Activated CD4-positive, alpha-beta T cell treated with anti-CD3 and anti-CD28 coated beads for 48 hours (primary cell): ENCODE measurements at places on chromosomes 12 and 14.

- DNase-seq, result peak; percentile 22
These were observed 29.3 kb downstream of the SLC7A8 start for GRCh38 chr14:23153851-23154796.

- no peak for DNase-seq
These were observed 49.4 kb downstream of the BICD1 start for GRCh38 chr12:32155961-32156529.

DNA sequence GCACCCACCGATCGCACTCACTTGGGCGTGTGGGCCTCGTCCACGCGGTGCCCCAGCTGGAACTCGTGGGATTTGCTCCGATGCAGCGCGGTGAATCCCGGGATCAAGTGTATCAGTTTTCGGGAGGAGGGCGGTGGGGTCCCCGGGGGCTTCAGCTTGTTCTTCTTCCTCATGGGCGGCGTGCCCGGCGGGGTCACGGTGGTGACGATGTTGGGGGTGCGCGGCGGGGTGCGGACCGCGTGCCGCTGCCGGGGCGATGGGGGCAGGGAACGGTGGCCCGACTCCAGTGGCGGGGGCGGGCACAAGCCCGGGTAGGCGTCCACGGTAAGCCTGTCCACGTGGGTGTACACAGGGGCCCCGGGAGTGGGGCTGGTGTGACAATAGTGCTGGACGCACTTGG is 207.8 kb downstream of the KSR2 start:
- no peak for DNase-seq

DNA sequence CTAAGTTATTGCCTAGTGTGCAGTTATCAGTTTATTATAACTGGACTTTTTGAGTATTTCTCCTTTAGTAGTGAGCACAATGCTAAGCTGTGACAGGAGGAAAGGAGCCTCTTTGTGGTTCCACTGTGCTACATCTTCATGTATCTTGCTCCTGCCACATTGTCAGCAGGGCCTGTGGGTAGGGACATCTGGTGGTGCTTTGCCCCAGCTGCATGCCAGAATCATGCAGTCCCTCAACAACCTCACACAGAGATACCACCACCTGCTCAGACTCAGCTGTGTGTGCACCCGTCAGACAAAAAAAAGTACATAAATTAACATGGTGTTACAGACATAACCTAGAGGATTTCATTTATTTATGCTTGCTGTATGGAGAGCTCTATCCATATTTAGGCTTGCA is 51.1 kb downstream of the MIS18BP1 start:
- DNase-seq, result peak; percentile 22

GRCh38 chr12:89334548-89335169 is 17.6 kb downstream of the DUSP6 start:
- DNase-seq, result no peak

DNA sequence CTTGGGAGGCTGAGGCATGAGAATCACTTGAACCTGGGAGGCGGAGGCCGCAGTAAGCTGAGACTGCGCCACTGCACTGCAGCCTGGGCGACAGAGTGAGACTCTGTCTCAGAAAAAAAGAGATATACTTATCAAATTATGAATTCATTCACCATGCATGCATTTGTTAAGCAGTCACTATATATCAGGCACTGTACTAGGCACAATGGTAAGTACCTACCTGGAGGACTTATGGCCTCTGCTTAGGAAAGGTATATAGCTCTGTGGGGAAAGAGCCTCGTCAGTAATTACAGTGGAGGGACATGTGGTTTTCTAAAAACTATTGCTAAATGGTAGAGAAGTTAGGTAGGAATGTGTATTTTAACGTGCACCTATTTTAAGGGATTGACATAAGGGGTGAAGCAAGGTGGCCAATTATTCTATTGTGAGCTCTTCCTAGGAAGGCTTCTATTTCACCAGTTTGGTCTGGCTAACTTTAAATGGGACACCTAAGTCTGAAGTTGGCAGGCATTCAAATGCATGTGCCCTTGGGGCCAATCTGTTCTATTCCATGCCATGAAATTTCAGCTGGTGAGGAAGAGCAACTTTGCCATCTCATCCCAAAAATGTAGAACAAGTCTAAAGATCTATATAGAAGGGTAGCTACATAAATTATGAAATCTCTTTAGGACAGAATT is 15.0 kb downstream of the TCP11L2 start:
- DNase-seq, result no peak

- DNase-seq, result no peak
These were observed 22.2 kb downstream of the LRRIQ1 start for GRCh38 chr12:85058339-85058738.

DNA sequence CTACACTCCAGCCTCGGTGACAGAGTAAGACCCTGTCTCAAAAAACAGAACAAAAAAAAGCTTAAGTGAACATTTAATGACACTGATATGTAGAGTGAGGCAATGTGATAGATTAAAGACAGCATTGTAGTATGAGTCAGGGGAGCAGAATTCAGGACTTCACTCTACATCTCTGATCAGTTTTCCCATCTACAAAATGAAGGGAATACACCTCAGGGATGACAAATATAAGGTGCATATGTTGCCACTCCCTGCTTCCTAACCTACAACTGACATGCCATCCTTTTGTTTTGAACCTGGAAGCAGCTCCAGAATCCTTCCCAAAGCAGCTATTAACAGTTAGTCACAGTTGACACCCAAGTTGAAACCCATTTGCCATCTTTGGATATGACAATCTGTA is 30.9 kb upstream of the STRN3 start:
- no peak for DNase-seq

- no peak for DNase-seq
These were observed 183.8 kb downstream of the PAX9 start for GRCh38 chr14:36845356-36846012.

DNA sequence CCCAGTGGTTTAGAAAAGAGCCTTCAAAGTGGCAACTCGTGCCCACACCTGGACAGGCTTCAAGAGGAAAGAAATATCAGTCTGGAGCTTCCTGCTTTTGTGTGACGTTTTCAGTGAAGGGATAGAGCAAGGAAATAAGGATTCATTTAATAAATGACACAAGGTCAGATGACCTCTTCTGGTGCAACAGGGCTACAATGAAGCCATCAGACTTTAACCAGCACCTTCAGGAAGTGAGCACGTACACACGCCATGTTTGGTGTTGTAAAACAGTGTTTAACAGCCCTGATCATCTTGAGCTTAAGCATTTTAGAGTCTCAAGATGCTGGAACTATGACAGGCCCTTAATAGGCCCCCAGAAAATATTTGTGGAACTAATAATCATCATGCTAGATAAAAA is 59.1 kb downstream of the CCDC60 start:
- no peak for DNase-seq

DNA sequence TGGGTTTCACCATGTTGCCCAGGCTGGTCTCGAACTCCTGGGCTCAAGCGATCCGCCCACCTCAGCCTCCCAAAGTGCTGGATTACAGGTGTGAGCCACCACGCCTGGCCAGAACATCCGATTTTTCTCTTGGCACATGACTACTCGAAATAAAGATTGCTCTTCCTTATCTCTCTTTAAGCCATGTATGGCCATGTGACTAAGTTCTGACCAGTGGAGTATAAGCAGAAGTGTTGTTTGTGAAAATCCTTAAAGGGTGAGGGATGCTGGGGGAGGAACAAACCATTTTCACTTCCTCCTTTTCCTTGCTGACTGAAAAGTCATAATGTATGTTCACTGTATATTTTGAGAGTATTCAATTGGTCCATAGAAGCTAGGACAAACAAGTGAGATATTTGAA is 50.7 kb upstream of the ATF7IP start:
- DNase-seq, result no peak

DNA sequence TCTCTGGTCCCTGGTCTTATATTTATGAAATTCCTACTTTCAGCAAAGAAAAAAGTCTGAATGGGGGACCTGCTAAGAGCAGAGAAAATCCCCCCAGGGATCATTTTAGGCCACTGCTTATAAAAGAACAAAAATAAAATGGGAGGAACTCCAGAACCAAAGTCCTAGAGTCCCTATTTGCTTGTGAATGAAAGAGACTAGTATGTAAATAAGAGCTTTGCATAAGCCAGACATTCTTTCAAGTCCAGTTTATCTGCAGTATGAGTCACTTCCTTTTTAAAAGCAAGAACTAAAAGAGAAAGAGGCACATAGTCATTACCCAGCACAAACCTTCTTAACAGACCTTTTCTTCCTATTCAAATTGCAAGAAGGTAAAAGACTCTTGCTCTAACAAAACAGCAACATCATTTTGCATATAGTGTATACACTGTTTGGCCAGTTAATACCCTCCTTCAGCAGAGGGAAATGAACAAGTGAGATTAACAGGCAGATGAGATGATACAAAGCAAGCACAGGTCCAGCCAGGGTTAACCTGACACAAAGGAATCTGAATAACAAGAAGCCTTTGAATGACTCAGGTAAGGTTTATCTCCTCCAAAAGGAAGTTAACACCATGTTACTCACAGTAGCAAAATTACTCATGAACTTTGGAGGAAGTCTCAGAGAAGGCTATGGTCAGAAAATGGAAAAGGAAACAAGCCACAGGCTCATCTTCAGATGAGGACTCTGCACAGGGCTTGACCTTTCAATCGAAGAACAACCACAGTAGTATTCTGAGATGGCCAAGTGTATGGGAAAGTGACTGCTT is 87.3 kb downstream of the PHLDA1 start:
- DNase-seq, result peak; percentile 36

DNA sequence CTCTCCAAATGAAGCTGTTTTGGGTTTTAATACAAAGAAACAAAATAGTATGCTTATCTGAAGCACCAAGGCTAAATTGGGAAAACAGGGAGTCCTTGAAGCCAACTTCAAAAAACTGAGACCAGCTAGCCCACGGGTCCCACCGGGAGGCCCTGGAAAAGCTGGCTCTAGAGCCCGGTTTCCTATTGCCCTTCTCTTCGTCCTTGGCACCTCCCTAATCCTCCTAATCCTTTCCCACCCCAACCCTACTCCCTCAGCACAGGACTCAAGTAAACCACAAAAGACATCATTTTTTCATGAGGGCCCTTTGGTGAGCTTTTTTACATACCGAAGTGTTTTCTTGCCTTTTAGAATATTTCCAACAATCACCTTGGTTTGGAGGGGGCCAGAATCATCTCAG is 11.3 kb downstream of the LRRC74A start:
- no peak for DNase-seq

DNA sequence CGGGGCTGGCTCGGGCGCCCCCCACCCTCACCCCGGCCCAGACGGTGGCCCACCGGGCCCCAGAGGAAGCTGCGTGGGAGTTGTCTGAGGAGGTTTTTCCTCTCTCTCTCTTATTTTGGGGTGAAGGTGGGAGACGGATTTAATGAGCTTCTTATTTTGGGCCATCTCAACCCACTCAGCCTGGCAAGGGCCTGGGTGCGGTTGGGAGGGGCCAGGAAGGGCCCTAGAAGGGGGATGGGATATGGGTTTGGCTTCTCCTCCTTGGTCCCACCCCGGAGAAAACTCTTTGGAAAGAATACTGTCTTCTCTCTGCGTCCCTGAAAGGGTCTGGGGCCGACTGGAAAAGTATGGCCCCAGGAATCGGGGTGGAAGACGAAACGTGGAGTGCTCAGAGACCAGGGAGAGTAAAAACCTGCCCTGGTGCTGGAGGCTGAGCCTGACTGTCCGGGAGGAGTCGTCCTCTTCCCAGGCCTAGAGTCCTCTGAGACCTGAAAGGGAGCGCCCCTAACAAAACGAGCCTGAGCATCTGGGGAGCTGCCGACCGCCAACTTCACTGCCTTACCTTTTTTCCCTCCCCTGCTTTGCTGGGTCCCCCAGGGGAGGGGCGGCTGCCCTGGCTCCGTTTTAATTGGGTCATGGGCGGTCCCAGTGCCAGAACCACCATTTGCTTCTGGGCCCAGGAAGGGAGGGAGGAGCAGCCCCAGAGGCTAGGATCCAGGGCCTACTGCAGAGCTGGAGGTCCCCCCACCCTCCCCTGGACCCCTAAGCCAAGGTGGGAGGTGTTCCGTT is 1.6 kb downstream of the MMP14 start:
- DNase-seq, result no peak

- DNase-seq, result no peak
These were observed 105.7 kb downstream of the GRIN2B start for GRCh38 chr12:13875744-13876143.

DNA sequence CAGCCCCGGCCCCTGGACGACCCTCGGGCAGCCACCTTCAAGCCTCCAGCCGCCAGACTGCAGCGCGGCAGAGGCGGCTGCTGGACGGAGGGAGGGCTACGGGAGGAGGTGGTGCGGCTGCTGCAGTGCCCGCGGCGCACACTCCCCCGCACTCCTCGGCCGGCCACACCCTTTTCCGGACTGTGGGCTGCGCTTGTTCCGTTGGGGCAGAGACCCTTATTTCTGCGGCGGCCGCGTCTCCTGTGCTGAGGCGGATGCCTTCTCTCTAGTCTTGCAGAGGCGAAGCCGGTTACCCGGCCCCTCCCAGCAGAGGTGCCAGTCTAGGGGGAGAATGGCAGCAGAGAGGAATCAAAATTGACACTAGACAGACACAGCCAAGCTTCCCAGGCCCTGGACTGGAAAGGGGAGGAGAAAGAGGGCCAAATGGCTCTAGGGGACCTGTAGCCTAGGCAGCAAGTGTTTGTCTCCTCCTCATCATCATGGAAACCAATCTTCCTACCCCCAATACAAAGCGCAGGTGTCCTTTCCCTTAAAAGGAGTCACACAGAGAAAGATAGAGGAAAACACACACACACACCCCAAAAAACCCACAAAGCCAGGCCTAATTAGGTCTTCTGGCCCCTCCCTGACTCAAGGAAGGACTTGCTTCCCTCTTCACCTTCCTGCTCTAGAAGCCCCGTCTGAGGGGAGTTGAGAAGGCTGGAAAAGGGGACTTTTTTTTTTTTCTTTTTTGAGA is 1.3 kb downstream of the ESYT1 start:
- DNase-seq, result peak; percentile 70

DNA sequence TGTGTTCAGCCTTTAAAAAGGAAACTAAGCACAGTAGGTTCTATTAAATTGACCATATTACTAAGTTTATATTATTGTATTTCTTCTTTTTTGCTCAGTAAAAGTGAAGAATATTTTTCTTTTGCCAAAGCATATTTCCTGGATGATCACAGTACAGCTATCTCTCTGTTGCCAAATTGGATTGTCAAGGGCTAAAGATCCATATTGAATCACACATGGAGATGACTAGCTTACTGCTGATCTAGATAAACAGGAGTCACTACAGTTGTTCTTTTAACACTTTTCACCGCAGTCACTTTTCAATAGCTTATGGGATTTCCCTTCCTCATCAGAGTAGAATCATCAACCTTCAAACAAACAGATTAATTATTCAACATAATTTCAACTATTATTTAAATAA is 78.6 kb downstream of the LRRC9 start:
- DNase-seq, result no peak

- DNase-seq, result peak; percentile 57
These were observed 91.9 kb downstream of the TMEM30B start for GRCh38 chr14:61188978-61189808.

GRCh38 chr12:112126000-112126438 is 659 bp downstream of the TRAFD1 start:
- no peak for DNase-seq

DNA sequence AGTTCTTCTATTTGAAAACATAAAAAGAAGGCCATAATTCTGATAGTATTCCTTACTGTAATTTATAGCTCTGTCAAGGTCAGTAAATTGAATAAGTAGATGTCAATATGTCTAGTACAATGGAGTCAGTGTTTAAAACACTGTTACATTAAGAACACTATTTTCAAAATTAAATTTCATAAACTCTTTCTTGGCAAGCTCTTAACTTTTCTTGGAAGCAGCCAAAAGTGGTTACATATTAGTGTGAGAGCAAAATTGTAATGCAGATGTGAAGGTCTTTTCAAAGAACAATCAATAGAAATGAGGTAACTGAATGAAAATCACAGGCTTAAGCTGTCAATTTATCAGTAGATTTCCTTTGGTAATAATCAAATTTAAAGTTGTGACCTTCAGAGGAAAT is 722.4 kb upstream of the NOVA1 start:
- DNase-seq, result no peak
